AG08396 (cell line): ENCODE measurements at places on chromosomes 5 and 9.

DNA sequence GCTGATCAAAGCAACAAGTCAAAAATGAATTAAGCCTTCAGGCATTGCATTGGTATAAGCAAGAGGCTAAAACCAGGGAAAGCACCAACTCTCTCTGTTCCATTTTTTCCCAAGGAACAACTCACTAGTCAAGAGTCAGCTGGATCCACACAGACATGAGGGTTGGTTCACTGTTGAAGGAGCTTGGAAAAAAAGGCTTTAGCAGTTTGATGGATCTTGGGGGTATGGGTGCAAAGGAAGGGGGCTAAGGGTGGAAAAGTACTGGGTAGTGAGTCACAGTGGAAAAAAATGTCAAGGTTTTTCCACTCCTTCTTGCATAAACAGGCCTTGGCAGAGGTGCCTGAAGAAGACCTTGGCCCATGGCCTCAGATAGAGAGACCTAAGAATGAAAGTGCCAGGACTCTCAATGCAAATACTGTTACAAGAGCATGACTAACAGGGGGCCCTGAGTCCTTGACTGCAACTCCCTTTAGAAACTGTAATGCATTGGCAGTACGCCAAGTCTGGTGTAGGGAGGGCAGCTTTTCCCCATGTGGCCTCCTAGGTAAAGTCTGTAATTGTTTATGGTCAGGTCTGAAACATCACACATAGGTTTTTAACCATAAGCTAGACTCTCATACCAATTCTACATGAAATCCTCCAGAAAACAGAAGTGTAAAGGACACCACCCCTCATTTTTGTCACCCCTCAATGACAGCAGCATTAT lies 23.7 kb downstream of the ACTL7A start:
- DNase-seq = peak; percentile 41

DNA sequence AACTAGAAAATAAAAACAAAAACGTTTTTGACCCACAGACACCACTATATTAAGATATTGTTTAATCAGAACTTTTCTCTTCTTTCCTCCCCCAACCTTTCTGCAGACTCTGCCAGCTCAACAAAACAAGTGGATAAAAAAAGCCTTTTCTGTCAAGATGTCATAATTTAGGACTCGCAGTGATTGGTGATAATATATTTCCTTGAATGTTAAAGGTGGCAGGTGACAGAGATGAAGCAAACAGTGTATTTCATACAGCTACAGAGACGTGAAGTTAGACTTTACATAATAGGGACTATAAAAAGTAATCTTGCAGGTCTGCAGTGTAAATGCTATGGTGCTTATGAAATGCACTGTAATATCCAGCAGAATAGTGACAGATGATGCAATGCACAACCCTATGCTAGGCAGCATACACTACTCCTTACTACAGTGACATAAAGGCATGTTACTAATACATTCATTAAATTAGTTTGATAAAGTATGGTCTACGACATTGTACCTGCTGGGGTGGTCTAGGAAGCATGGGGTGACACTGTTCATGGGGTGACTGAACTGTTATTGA lies 326.7 kb upstream of the GRAMD2B start:
- no peak for DNase-seq

GRCh38 chr5:92119110-92119509 lies 736.0 kb upstream of the ARRDC3 start:
- DNase-seq = no peak

DNA sequence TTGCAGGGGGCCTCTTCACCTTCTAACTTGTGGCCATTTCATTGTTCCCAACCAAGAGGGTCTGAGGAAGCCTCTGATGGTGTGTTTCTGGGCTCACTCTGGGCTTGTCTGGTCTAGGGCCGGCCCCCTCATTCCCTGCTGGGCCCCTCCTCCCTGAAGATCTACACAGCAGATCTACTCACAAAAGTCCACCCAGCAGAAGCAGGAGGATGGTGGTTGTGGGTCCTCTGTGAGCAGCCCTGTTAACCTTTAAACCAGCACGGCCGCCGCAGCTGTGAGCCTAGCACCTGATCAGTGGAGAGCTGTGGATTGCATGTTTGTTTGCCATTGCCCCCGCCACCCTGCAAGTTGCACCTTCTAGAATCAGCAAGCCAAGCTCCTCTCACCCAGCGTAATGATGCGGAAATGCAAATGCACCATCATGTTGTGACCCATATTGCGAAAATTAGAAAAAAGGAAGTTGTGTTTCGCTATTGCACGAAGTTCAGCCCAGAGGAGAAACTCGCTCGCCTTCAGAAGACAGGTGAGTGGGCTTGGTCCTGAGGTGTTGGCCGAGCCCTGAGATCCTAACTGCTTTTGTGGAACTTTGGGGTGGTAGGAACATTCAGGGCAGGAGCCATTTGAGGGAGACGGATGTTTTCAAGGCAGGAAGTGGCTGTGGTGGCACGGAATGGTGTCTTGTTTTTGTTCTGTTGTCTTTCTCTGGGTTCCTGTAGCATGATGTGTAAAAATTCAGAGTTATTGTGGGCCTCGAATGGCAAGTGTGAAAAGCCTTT lies 16.7 kb downstream of the FGD3 start:
- no peak for DNase-seq

- peak; percentile 21 for DNase-seq
Measured at GRCh38 chr9:7570107-7570720, 229.4 kb downstream of the DMAC1 start.

- DNase-seq = peak; percentile 39
Measured at GRCh38 chr5:31825518-31826068, 186.7 kb downstream of the PDZD2 start.

DNA sequence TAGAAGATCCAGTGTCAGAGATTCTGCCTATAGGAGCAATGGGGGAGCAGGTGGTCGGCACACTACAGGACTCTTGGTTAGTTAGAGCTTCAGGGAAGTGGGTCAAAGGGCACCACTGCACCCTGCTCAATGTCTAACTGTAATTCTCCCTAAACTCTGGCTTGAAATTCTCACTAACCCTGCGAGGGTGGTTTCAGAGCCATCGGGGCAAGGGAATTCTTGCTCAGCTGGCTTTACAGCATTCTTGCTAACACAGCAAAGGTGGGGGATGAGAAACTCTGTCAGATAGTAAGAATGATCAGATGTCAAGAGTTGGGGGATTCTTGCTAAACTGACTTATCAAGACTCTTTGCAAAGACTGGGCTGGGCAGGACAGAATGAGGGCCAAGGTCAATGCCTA lies 4.7 kb upstream of the ZNF354C start:
- no peak for DNase-seq

DNA sequence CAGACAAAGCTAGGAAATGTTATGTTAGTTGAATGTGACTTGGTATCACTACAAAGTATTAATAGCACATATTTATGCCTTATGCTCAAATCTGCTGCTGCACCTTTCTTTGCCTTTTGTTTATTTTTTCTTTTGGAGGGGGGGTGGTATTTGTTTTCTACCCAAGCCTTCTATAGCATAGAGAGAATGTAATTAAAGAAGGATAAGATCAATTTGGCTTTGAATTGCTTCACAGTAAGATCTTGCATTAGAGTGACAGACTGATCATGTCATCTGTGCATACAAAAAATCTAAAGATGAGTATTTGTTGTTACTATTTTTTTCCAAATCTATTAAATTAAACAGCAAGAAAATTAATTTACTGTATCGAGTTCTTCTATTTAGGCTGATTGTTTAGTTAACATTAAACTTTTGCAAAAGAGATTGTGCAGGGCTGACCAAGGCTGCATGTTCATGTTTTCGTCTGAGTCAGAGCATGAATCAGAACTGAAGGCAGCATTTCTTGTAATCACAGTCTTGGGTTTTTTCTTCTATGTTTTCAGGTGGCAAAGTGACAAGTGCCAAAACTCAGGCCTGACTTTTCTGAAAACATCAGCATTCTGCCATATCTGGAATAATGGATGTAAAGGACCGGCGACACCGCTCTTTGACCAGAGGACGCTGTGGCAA lies 1007.1 kb upstream of the WWC1 start:
- peak; percentile 33 for DNase-seq

DNA sequence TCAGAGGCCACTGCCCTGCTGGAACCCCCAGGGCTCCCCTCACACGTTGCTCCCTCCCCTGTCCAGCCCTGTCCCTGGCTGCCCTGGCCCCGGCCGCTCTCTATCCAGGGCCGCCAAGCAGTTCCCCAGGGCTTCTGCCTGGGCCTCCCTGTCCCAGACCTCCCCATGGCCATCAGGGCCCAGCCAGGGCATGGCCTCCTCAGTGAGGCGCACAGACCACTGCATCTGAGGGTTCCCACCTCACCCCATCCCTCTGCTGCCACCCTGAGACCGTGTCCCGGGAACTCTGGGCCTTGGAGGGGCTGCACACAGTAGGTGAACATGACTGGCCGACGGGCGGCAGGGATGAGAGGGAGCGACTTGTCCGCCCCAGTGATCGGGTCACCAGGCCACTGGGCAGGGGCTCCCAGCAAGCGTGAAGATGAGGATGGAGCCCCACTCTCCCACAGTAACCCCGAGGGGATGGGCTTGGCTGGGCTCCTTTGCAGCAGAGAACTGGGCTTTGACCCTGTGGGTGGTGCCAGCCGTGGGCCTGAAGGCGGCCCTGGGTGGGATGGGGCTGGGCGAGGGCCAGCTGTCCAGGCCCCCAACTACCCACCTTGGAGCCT lies 108.4 kb upstream of the SARDH start:
- no peak for DNase-seq

DNA sequence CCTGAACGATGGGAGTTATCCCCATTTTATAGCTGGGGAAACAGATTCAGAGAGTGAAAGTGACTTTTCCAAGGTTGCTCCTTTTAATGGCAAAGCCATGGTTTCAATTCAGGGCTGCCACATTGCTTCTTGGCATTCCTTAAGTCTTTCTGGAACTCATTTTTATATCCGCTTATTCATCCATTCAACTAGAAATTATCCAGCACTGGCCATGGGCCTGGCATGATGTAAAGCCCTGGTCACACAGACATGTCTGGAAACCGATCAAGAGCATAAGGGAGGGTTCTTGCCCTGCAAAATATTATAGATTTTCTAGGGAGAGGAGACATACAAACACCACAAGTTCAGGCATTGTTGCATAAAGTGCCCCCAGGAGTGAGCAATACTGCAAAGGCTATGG lies 43.0 kb upstream of the COL15A1 start:
- DNase-seq = no peak

DNA sequence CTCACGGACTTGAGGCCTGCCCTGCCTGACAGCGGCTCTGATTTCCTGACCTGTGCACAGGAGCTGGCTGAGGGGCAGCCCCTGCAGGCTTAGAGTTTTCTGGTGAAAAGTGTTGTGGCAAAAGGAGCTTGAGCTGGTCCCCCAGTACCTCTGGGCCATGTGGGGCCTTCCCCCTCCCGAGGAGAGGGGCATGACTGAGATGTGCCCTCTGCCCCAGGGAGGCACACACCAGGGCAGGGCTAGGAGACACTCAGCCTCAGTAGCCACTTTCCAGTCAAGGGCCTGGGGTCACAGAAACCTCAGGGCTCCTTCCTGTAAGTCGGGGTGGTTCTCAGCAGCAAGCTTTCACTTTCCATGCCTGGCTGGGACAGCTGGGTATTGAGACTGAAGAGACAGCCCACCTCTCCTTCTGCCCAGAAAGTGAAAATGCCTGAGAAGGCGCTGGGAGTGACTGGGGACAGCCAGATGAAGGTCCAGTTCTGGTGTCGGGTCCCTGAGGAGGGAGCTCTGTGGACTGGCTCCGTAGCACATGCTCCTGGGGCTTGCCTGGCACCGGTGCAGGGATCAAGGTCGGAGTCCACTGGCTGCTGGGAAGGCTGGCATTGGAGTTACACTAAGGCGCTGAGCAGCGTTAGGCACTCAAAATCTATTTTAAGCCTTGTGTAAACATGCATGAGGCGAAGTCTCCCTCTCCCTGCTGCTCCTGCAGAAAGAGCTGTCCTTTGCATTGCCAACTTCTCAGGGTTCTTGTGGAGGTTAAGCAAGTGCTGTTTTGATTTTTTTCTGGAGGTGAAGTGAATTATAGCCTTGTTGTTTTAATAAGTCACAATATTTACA lies 394.9 kb downstream of the GADD45G start:
- peak; percentile 63 for DNase-seq

DNA sequence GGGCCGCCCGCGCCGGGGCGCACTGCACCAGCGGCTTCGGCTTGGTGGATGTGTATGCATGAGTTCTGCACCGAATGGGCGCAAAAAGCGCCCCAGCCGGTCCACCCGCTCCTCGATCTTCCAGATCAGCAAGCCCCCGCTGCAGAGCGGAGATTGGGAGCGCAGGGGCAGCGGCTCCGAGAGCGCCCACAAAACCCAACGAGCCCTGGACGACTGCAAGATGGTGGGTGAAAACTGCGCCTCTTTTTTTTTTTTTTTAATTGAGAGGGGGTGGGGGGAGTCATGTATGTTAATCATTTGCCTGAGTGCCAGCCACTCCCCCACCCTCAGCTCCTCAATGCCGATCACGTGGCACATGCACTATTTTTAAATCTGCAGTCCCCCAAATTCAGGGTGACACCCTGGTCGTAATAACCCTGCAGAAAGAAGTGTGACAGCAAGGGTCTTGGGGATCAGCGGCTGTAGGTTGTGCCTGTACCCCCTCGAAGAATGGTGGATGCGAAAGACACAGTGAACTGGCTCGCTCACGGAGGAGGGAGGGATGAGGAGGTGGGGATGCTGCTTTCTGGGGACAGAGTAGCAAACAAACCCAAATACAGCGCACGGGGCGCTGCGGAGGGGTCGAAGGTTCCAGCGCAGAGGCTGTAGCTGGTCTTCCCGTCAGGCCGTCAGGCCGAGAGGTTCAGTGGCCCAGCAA lies 900 bp downstream of the RGS7BP start:
- DNase-seq = no peak

DNA sequence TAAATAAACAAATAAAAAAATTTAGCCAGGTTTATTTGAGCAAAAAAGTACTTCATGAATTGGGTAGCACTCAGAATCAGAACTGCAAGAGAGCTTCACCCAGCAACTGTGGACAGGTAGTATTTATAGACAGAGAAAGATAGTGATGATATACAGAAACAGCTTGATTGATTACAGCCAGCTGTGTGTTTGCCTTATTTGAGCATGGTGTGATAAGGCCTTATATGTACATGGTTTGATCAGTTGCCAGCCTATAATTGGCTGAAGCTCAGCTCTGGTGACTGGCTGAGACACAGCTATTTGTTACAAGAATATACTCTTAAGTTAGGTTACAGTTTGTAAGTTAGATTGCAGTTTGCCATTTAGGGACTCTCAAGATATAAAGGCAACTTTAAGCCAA lies 34.3 kb upstream of the ARL15 start:
- DNase-seq = no peak

- no peak for DNase-seq
Measured at GRCh38 chr5:77430726-77431125, 61.4 kb downstream of the WDR41 start.

- no peak for DNase-seq
Measured at GRCh38 chr5:909086-909485, 16.4 kb downstream of the TRIP13 start.

GRCh38 chr9:111414406-111414805 lies 69.8 kb downstream of the ECPAS start:
- no peak for DNase-seq

GRCh38 chr9:98117984-98118639 lies 910 bp downstream of the TRIM14 start:
- DNase-seq = peak; percentile 45

- DNase-seq = no peak
Measured at GRCh38 chr5:135136546-135136945, 102.5 kb upstream of the PITX1 start.
